ENCODE measurements at places on chromosomes 6 and 20.

- DNase-seq = no peak
Measured at GRCh38 chr20:51938559-51939258, 136.4 kb upstream of the SALL4 start.

DNA sequence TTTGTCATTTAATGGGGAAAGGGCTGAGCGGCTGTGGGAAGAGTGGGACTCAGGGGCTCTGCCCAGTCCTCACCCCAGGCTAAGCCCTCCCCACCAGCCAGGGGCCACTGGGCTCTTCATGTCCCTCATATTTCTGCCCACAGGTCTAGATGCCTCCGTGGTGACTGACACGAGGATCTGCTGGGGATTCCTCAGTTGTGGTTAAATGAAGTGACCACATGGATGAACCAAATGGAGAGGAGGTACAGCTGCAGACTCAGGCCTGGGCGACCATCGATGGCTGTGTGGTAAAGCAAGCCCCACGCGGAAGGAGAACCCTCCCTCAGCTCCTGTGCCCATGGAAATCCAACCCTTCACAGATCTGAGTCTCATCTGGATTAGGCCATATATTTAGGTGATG, 29.4 kb downstream of the RAET1L start:
- DNase-seq = no peak

DNA sequence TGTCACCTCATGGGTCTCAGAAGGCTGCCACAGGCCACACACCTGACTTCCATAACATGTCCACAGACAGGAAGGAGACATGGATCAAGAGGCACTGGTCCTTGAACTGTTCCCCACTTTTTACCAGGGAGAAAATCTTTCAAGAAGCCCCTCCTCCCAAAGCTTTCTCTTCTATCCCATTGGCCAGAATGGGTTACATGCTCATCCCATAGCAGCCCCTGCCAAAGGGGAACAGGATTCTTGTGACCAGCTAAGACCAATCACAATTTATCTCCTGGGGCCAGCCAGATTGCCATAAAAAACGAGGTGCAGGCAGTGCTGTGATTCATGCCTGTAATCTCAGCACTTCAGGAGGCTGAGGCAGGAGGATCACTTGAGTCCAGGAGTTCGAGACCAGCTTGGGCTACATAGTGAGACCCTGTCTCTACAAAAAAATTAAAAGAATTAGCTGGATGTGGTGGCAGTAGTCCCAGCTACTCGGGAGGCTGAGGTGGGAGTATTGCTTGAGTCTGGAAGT, 59.4 kb downstream of the TMEM242 start:
- no peak for DNase-seq

GRCh38 chr6:90226257-90226656, 70.4 kb downstream of the BACH2 start:
- no peak for DNase-seq

DNA sequence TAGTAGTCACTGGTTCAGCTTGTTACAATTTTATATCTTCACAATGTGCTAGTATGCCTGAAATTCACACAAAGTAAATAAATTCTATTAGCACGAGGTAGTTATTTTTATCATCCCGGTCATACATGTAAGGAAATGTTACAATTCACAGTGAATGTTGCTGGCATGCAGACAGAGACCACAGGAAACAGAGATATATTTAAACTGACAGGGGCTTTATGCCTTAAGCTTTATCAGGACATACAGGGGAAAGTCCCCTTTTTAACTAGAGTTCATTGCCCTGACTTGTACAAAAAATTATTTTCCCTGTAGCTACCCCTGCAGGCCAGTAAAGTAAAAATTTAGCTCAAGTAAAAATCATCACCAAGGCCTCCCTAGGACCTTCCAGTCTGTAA, 712.0 kb upstream of the NRSN1 start:
- no peak for DNase-seq

- DNase-seq = no peak
Measured at GRCh38 chr20:20638878-20639277, 73.6 kb downstream of the RALGAPA2 start.

GRCh38 chr6:103122766-103123601, 1729.5 kb downstream of the GRIK2 start:
- no peak for DNase-seq

- DNase-seq = no peak
Measured at GRCh38 chr6:134467620-134468019, 149.7 kb upstream of the SGK1 start.

DNA sequence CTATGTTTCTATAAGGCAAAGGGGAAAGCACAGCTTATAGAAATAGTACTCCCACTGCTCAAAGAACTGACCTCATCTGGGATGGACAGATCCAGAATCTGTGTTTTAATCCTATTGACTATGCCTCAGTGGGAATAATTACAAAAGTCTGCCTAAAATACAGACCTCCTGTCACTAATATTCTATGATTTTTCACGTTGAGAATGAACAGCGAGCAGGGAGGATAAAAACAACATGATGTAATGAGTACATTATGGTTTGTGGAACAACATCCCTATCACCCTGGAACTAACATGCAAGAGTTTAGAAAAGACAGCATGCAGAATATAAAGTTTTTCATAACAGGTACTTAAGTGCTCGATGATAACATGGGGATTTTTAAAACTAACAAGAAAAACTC, 53.9 kb downstream of the EPHA7 start:
- no peak for DNase-seq

DNA sequence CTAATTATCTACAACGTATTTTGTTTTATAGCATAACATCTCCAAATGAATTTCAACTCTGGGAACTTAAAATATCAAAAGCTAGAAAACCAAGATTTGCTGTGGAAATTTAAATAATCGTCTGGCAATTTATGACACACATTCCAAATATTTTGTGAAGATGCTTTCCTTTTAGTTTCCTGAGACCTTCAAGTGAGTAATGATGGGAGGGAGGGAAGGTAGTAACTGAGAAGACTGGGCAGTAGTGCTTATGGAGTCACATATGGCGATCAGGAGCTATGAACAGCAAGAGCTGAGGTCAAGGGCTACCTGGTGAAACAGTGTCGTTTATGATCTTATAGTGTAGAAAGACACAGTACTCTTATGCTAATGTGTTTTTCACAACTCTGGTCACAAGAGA, 178.2 kb upstream of the THEMIS start:
- no peak for DNase-seq

GRCh38 chr6:63496361-63496804, 75.9 kb upstream of the LOC128125822 start:
- no peak for DNase-seq

- DNase-seq = no peak
Measured at GRCh38 chr6:4270776-4271175, 135.4 kb upstream of the ECI2 start.

Data from NCI-H187 (cell line).